ENCODE measurements at places on chromosomes 6 and 20.

- no peak for DNase-seq
Observed at GRCh38 chr20:57481281-57481711, 43.6 kb downstream of the CTCFL start.

DNA sequence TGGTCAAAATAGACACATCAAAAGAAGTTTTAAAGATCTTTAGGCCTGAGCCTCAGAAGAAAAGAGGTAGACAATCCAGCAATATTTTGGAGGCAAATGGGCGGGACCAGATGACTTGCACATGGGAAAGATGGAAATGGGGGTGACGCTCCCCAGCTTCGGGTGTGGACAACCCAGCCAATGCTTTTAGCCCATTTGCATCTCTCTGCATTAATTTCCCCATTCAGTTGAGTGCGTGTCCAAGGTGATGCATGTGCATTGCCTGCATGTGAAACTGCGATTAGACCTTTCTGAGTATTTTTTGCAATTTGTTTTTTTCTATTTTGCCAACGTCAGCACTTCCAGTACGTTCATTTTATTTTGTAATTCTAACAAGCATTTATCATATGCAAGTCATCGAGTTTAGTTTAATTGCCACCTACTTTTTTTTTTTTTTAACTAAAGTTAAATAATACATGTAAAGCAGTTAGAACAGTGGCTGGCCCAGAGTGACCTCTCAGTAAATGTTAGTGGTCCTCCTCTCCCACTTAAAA, 24.2 kb downstream of the PDRG1 start:
- DNase-seq = no peak

- DNase-seq = peak; percentile 79
Observed at GRCh38 chr20:17430125-17430950, 100.8 kb downstream of the BFSP1 start.

DNA sequence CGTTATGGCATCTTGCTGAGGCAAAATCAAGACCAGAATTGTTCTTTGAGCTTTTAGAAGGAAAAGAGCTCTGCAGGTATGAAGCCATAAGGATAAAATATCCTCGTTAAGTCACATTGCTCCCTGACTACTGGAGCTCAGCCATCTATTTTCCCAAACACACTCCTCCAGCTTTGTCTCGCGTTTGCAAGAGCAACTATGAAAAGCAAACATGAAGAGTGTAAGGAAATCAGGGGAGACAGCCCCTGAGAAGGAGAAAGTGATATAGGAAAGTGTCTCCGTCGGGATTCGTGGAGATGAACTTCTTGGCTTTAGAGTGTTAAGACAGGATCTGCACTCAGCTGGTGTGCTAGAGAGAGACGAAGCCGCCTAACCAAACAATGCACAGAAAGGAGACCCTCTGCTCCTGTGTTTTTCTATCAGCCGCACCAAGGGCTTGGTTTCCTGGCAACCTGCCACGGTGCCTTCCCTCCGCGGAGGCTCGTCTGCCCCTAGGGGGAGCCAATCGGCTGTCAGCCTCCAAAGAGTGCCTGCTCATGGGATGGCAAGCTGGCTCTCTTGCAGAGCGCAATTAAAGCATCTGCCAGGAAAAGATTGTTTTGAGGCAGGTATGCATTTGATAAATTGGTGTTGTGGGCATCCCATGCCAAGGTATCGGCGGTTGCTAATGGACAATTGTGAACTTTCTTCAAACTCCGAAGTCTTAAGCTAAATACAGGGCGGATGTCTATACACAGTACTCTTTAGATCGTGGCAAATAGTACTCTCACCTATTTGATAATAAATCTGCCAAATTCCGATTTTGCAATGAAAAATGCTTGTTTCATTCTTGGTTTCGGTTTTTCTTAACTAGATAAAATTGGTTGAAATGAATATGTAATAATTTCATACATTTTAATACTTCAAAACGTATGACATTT, 603.2 kb downstream of the RNF144B start:
- peak; percentile 86 for DNase-seq

- no peak for DNase-seq
Observed at GRCh38 chr6:29232725-29233124, 62.0 kb downstream of the OR2J2 start.

GRCh38 chr6:44073612-44074438, 53.4 kb downstream of the MRPL14 start:
- no peak for DNase-seq

DNA sequence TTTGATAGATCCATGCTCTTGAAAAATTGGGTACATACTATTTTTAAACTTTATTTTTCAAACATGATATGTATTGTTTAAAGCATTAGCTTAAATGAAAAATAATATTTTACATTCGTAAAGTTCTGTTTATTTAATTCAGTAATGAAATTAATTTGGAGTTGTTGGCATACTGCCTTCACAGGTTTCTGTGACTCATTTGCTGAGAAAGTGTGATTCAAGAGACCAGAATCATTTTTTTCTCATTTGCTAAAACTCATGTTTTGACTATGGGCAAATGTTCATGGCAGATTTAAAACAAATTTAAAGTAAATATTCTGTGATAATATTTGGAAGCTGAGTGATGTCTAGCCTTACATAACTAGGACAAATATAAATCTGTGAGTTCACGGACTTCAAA, 230.4 kb downstream of the BCKDHB start:
- no peak for DNase-seq

- no peak for DNase-seq
Observed at GRCh38 chr20:2416541-2417212, 36.0 kb downstream of the TGM6 start.

DNA sequence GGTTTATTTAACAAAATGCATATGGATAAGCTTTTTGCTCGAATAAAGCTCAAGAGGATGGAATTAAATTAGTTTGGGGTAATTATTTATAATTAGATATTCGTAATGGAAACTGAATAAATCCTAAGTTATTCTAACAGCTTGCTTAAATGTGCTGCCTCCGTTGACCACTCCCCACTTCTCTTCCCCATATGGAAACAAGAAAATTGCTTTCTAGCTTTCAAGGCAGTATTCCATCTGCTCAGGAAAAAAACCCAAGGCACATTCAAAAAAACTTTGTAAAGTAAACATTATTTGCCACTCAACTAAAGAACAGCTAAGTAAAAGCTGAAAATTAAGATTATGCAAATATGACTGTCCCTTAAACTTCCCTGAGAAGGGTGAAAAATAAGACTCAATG, 369.2 kb downstream of the HAO1 start:
- peak; percentile 61 for DNase-seq

DNA sequence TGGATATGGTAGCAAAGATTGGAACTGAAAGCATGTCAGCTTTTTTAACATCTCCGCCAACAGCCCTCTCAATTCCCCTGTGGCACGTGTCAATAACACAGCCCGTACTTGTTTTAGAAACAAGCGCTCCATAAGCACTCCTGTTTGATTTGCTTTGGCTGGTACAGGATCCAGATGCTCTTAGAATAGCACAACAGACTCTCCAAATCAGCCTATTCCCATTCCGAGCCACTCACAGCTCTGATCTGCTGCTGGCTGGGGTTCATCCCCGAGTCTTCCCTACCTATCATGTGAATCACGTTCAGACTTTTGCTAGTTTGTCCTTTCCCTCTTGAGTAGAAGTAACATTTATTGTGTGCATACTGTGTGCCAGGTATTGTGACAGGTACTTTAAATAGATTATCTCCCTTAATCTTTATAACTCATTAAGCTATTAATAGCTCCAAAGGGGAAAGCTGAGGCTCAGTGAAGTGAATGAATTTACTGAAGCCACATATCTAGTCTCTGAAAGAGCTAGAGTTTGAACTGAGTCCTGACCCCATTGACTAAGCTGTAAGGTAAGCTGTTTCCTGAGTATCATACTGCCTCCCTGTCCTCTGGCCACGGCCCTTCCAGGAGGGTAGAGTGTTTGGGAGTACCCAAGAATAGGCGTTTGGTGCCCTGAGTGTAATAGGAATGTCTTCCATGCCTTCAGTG, 46.7 kb downstream of the RALY start:
- no peak for DNase-seq

DNA sequence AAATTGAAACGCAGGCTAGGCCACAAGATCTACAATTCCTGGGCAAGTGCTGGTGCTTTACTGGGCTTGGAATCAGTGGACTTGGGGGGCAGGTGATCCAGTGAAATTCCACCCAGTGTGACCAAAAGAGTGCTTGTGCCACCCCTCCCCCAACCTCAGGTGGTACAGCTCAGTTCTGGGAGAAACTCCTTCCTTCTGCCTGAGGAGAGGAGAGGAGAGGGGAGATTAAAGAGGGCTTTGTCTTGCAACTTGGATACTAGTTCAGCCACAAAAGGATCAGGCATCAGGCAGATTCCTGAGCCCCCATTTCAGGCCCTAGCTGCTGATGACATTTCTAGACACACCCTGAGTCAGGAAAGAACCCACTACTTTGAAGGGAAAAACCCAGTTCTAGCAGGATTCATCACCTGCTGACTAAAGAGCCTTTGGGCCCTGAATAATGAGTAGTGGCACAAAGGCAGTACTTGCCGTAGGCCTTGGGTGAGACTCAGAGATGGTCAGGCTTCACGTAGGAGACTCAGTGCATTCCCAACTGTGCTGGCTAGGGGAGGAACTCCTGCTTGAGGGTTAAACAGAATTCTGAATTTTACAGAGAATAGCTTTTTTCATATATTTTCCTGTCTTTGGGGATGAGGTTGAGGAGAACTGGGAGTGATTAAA, 446.7 kb downstream of the BMP2 start:
- no peak for DNase-seq

- DNase-seq = no peak
Observed at GRCh38 chr6:88124925-88125557, 41.1 kb downstream of the CNR1 start.

GRCh38 chr6:36018339-36018738, 6.1 kb downstream of the SLC26A8 start:
- DNase-seq = no peak
